ENCODE measurements at places on chromosomes 2 and 18.

- peak; percentile 62 for DNase-seq
These were observed 86.9 kb downstream of the LIMS1 start for GRCh38 chr2:108621087-108621559.

GRCh38 chr2:171568089-171568488 lies 45.8 kb downstream of the CYBRD1 start:
- DNase-seq, result no peak

- DNase-seq, result no peak
These were observed 686.7 kb downstream of the TMEM182 start for GRCh38 chr2:103448495-103448894.

DNA sequence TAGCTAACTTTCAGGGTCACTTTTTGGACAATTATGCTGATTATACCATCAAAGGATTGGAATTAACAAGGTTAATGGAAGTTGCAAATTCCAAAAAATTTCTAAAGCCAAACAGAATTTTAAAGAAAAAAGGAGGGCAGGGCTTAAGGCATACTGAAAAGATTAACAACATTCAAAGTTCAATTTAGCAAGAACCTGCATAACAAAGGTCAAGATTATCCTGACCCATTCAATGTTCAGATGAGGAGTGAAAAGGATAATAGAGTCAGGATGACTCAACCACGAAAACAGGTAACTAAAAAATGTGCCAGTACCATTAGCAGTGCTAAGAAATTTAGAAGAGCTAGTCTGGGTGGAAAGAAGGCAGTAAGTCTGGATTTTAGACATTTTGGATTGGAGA lies 139.8 kb upstream of the HNMT start:
- DNase-seq, result no peak

DNA sequence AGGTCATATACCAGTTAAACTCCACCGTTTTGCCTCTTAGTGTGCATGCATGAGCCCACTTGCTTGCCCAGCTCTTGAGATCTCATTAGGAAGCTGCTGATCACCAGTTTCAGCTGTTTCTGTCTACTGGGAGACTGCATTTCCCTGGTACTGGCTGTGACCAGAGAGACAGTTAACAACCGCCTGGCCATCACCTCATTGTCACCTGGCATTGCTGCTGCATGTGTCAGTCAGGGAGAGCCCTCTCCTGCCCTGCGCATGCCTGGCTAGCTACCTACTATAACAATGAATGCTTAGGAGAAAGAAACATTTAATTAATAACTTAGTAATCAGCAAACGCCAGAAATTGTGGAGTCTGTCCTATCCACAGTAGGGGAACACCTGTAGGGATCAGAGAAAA lies 265.8 kb upstream of the CYRIA start:
- DNase-seq, result no peak

- DNase-seq, result no peak
These were observed 5.1 kb upstream of the COLEC12 start for GRCh38 chr18:505483-506122.

DNA sequence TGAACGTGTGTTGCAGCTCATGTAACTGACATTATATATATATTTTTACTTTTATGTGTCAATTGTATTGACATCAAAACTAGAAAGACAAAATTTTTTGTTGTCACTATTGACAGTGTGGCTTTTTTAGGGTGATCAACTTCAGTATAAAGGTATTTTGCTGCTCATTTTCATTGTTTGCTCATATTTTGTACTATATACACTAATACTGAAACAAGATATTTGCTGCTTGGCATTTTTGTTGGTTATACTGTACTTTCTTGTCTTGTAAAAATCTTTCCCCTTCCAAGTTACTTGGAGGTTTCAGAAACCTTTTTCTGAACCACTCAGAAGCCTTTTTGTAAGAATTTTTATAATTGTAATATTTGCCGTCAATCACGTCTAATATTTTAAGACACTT lies 16.5 kb downstream of the AFTPH start:
- no peak for DNase-seq
